ENCODE measurements at places on chromosomes 2 and 18.

- no peak for DNase-seq
Observed at GRCh38 chr2:157876786-157877138, 632 bp upstream of the ACVR1 start.

GRCh38 chr2:100451092-100451491 is 19.2 kb upstream of the NMS start:
- no peak for DNase-seq

- DNase-seq = no peak
Observed at GRCh38 chr2:62998949-62999348, 51.7 kb upstream of the OTX1 start.

DNA sequence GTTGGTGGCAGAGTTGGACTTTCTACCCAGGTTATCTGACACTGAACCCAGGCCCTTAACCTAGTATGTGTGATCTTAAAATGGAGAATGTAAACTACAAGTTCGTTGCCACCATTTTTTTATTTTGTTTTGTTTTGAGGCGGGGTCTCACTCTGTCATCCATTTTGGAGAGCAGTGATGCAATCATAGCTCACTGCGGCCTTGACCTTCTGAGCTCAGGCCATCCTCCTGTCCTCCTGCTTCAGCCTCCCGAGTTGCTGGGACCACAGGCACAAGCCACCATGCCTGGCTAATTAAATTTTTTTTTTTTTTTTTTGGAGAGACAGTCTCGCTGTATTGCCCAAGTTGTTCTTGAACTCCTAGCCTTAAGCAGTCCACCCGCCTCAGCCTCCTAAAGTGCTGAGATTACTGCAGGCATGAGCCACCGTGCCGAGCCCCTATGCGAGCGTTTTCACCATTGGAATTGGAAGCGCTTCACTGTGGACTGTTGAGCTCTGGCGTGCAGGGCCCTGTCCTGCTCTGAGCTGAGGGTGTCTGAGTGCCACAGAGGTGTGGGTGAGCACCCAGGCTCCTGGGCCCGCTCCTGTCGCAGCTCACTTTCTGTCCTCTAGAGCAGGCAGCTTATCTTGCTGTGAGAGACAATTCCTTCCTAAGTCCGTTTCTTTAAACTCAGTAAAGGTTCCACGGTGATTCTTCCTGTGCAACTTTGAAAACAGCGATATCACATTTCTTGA is 186.9 kb downstream of the LDLRAD4 start:
- DNase-seq = no peak

- no peak for DNase-seq
Observed at GRCh38 chr2:12539776-12540562, 176.8 kb upstream of the TRIB2 start.

DNA sequence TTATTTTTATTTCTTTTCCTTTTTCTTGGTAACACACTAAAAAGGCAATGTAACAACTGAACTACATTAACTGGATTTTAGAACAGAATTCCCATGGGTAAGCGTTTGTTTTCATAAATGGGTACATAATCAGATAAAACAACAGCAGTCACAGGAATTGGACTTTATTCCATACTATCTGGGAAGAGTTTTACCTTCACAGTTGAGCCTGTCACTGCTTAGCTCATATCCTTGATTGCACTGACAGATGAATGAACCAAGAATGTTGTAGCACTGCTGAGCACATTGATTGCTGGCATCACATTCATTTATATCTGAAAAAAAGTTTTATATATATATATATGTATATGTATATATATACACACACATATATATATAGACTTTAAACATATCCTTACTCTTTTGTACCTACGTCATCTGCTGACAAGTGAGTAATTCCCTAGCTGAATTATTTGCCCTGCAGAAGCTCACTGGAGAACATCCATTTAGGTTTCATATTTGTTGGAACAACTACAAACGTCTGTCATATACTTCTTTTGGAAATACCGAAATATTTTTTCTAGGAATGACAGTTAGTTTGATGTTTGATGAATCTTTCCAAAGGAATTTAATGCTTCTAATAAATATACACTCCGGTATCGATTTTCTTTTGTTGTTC is 47.0 kb downstream of the EFEMP1 start:
- DNase-seq = no peak

GRCh38 chr2:232315049-232315922 is 63.3 kb upstream of the ALPP start:
- DNase-seq = no peak

DNA sequence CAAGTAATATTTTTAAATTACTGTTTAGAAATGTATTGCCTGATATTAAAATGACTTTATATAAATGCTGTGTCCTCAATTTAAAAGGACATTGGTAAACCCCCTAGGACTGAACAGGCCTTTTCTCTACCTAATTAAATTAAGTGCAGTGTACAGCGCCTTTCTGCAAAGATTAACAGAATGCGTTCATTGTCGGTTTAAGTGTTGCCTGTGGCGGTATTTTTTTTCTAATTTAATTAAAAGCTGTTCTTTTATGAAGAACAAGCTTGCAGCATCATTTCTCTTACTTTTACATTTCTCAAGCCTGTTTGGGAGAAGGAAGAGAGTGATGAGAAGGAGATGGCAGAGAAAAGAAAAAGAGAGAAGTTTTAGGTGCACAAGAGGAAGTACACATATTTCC is 344.9 kb downstream of the CPS1 start:
- DNase-seq = no peak

DNA sequence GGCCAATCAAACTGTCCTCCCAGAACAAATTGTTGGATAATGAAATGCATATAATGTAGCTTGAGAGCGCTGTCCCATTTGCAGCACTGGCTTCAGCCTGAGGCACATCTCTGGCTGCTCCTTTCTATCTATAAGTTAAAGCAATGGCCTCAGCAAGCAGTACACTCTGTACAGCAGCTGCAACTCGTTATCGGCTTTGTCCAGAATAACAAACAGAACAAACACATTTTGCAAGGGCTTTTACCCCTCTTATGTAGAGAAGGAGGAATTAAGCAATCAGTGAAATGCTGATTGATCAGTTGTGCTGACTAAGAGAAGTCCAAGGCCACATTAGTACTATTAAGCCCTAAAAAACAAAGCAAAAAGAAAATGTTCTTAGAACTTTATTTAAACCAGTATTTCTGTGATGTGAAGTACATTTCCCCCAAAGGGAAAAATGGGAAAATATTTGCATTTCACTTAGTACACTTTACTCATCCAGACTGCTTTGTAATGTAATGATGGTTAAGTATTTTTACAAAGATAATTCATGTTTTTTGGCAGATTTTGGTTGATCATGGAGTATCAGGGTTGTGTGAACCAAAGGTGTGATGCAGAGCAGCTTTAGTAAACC is 15.0 kb upstream of the CPS1 start:
- no peak for DNase-seq

DNA sequence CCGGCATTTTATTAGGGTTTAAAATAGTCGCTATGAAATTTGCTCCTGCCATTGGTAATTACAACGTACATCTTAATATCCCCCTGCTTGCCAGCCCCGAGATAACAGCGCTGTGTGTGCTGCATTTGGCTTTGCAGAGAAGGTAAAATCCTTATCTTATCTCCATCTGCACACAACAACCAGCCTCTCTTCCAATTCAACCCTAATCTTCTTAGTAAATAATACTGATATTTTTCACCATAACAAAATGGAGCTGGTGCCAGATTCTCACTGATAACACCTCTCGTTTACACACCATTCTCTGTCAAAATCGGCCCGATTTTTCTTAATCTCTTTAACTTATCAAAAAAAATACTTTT is 61.4 kb upstream of the SIX3 start:
- no peak for DNase-seq

- DNase-seq = no peak
Observed at GRCh38 chr18:46414863-46415262, 242.2 kb downstream of the LOXHD1 start.

DNA sequence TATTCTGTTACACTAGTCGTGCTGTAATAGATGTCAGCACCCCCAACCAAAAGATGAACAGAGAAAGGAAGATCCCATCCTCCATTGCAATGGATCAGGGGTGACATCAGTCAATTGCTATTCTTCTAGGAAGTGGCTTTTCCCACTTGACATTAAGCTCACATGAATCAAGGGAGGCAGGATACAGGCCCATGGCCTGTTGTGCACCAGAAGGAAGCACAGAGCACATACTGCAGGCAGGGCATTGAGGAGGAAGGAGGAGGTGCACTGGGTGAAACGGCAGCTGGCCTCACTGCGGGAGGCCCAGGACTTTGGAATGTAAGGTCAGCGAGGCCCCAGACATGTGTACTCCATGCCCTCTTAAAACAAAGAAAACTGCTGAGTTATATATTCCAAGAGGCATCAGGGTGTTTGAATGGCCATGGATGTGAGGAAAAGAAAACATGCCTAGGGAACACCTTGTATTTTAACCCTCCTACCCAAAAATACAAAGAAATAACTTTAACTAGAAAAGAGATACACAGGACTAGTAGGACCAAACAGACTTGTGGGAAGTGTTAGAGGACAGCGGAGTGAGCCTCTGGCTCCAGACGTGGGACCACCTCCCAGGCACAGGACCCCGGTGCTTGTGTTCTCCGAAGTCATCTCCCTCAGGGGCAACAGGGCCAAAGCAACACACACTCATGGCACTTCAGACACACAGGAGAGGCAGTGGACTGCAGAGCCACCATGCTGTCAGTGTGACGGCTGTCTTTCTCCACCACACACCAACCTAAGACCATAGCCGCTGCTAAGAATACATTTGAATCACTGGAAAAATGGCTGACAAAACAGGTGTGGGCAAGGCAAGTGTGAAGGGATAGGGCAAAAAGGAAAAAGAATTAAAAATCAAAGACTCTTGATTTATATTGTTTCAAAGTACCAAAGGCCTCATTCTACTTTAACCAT is 51.4 kb upstream of the RIOK3 start:
- DNase-seq = no peak

- DNase-seq = no peak
Observed at GRCh38 chr2:23359631-23360567, 25.1 kb upstream of the KLHL29 start.

- no peak for DNase-seq
Observed at GRCh38 chr2:236215761-236216333, 47.7 kb upstream of the GBX2 start.

DNA sequence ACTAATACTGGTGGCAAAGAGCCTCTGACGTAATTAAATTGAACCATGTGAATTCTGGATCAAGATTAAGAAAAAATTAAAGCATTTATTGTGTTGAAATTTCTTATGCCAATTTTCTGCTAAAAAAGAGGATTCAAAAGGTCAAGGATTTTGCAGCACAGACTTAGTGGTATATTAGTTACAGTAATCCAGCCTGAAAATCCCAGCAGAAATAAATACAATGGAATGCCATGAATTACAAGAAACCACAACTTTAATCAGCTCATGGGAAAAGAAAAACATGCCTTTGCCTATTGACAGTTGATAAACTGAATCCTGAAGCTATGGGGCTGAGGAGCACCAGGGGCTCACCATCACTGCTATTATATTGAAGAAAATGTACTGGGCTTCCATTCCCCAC is 114.8 kb upstream of the SATB2 start:
- no peak for DNase-seq

DNA sequence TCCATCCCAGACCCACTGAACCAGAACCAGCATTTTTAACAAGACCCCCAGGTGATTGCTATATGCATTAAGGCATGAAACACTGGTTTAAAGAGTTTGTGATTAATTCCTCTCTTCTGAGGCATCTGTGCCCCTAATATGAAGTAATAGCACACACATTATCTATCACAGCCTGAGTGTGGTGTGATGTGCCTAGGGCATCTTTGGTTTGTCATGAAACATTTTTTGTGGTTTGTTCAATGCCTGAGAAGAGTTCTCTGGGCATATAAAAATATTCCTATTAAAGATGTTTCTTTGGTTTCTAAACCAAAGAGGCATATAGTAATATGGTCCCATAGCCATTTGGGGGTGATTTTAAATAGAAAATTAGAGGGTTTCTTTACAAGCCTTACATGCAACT is 221.7 kb upstream of the SPOPL start:
- no peak for DNase-seq

DNA sequence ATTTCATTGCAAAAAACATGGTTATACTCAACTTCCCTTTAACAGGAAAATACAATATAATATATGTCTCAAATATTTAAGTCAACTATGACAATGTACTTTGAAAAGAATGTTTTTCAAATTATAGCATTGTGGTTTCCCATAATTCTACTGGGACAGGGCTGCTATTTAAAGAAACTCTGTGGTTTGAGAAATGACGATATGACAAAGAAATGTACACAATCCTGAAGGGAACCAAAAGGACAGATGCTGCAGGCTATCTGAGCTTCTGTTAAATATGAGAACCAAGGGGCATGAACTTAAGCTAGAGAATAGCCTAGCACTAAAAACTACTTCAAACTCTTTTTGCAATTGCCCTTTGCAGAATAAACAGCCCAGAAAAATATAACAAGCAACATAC is 415.9 kb downstream of the GRB14 start:
- DNase-seq = no peak

DNA sequence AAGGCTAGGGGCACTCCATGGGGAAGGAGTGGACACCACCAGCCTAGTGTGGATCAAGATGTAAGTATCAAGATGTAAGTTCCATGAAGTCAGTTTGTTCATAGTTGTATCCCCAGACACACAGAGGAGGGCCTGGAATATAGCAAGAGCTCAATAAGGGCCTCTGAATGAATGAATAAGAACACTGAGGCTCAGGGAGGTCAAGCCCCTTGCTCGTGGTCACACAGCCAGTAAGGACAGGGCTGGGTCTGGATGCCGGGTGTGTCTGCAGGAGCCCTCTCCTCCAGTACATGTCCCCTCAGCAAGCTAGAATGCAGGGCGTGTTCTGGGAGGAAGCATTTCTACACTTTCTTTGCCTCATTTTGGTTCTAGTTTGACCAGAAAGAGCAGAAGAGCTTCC is 2.9 kb downstream of the RUFY4 start:
- DNase-seq = no peak

DNA sequence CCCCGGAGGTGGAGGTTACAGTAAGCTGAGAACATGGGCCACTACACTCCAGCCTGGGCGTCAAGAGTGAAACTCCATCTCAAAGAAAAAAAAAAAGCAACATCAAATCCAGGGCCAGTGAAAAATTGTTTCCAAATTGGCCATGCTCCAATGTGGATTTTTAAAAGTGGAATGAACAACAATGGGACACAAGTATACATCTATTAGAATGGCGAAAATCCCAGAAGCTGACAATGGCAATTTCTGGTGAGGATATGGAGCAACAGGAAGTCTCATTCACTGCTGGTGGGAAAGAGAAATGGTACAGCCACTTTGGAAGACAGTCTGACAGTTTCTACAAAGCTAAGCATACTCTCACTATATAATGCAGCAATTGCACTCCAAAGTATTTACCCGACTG is 161.4 kb downstream of the UXS1 start:
- no peak for DNase-seq

- no peak for DNase-seq
Observed at GRCh38 chr2:36801088-36801487, 104.6 kb downstream of the VIT start.

DNA sequence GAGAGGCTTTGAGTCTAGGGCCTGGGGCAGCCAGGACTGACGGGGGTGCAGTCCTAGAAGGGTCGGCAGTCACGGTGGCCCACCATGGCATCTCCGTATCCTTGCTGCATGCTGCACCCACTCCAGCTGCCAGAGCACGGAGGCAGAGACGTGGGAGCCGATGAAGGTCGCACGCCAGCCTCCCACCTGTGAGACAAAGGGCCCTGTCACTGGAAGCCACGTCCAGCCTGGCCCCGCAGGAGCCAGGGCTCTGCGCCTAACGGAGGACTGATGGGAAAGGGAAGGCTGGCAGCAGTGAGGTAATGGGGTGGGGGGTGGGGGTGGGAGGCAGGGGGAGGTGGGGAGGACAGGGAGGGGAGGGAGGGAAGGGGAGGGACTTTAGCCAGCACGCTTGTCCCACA is 21.9 kb downstream of the ITM2C start:
- no peak for DNase-seq

Measured in activated naive CD4-positive, alpha-beta T cell (primary cell).